Stimulated activated CD4-positive, alpha-beta T cell treated with anti-CD3 and anti-CD28 coated beads, TNF-alpha, amount 100 ng/mL, for 48 hours (primary cell): ENCODE measurements at places on chromosomes 2 and 18.

- no peak for DNase-seq
Measured at GRCh38 chr2:44946372-44947027, 5.0 kb downstream of the SIX3 start.

GRCh38 chr2:39432701-39433100, 4.4 kb downstream of the MAP4K3 start:
- DNase-seq: no peak

DNA sequence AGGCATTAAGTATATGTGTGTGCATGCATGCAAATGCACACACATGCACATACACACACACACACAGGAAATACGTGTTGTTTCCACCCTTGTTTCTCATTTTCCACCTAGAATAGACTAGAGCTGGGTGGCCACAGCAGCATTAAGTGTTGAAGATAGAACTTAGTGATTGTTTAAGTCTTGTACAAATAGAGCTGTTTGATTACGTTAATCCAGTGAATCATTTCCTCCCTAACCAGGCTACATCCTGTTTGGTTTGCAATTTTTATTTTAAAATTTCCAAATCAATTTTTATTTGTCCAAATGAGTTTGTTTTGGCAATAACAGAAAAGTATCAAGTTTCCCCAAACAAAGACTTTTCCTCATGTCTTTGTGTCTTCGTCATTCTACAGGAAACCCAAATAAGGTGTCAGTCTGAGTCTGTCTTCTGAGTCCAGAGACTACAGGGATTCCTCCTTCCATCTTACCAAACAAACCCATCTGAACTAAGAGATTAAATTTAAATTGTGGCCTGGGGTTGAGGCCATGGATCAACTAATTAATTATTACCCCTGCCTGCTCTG, 74.6 kb upstream of the GALNT5 start:
- DNase-seq: no peak

DNA sequence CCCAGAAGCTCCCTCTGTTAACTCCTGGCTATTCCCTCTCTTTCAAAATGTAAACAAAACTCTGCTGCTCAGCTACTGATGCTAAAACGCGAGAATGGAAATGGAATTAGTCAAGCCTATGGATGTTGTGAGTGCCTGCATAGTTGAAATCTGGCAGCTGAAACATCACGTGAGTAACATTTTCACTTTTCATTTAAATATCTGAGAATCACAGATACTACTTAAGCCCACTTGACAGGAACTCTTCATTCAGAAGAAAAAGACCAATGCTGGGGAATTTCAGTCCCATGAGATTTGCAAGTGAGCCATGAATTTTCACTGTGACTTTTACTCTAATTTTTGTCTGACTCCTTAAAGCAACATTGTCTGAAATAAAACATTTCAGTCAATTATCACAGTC, 215.3 kb upstream of the SESTD1 start:
- DNase-seq: no peak

DNA sequence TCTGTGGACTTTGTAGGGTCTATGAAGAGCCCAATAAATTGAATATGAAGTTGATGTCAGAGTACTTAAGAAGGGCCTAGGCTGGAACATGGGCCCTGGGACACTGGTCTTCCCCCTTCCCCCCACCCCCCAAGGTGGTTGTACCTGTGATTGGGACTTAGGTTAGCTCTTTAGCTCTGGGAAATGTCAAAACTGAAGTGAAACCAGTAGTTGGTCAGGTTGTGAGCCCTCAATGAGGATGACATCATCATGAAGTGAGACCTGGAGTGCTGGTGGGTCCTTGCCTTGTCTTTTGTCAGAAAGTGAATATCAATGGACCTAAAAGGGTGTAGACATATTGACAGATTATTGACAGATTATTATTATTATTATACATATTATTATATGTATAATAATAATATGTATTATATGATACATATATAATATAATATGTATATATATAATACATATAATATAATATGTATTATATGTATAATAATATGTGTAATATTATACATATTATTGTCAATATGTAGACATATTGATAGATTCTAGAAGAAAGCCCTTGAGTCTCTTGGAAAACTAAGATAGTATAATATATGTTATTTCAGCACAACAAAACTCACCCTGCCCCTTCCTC, 5.4 kb downstream of the MARS2 start:
- DNase-seq: no peak

DNA sequence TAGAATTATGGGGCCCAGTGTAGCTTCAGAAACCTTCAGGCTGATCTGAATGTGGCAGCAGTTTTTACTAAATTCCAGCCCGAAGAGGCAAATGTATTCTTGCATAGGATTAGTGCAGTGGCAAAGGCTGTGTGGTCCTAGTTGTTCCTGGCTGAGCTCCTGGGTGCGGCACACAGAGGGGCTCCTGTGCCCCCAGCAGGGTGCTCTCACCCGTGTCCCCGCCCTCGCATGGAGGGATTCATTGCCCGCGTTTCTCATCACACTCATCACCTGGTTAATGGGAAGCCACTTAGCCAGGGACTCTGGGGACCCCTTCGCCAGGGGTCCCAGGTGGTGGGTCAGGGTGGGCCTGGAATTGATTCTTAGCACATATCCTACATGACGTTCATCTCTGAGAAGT, 3.9 kb downstream of the KCNG2 start:
- DNase-seq: no peak

DNA sequence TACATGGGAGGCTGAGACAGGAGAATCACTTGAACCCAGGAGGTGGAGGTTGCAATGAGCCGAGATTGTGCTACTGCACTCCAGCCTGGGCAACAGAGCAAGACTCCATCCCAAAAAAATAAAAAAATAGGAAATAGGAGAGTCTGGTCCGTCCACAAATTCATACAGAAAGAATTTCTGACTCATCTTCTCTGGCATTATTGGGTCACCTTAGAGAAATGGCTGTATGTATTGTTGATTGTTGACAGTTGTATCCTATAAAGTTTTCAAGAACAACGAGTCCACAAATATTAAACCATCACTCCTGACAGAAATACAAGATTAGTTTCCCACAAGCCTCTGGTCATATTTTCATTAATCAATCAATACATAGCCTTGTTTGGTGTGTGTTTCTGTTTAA, 20.4 kb downstream of the RBM43 start:
- DNase-seq: no peak

GRCh38 chr2:231094736-231095346, 30.0 kb downstream of the HTR2B start:
- DNase-seq: no peak

DNA sequence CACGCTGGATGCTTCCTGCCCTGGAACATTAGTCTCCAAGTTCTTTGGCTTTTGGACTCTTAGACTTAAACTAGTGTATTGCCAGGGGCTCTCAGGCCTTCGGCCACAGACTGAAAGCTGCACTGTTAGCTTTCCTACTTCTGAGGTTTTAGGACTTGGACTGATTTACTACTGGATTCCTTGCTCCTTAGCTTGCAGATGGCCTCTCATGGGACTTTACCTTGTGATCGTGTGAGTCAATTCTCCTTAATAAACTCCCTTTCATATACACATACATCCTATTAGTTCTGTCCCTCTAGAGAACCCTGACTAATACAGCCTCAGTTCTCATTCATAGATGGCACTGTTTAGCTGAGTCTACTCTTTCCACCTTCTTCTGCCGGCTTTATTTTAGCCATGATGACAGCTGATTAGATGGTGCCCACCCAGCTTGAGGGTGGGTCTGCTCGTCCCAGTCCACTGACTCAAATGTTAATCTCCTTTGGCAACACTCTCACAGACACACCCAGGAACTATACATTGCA, 389.1 kb downstream of the NYAP2 start:
- DNase-seq: no peak

DNA sequence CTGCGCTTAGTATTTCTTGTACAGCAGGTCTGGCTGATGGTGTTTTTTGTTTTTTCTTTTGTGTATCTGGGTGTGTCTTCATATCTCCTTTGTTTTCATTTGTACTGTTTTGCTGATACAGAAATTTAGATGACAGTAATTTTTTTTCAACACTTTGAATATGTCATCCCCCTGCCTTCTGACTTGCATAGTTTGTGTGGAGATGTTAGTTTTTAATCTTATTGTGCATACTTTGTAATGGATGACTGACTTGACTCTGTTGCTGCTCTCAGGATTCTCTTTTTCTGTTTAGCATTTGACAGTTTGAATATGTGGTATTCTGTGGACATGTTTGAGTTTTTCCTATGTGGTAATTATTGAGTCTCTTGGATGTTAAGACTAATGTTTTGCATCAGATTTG, 161.3 kb downstream of the ZNF407 start:
- DNase-seq: no peak

GRCh38 chr2:236689981-236690380, 120.4 kb downstream of the ACKR3 start:
- no peak for DNase-seq

DNA sequence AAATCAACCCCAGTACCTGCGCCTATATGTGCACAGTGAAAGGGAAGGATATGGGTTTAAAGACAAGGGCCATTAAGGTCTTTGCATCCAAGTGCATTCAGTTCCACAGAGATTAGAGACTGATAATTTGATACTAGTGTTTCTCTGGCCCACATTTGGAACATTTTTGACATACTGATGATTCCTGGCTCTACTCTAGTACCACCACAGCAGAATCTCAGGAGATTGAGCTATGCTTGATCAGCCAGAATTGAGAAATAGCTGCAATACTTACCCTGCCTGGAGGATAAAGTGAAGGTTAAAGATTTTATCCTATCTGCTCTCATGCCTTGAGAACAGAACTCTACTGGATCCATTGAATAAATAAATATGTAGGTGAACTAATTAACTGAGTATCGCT, 1267.8 kb downstream of the SUCLG1 start:
- no peak for DNase-seq

GRCh38 chr2:119464981-119465380, 33.3 kb downstream of the TMEM37 start:
- DNase-seq: no peak

GRCh38 chr18:73009691-73010090, 141.9 kb upstream of the NETO1 start:
- no peak for DNase-seq

DNA sequence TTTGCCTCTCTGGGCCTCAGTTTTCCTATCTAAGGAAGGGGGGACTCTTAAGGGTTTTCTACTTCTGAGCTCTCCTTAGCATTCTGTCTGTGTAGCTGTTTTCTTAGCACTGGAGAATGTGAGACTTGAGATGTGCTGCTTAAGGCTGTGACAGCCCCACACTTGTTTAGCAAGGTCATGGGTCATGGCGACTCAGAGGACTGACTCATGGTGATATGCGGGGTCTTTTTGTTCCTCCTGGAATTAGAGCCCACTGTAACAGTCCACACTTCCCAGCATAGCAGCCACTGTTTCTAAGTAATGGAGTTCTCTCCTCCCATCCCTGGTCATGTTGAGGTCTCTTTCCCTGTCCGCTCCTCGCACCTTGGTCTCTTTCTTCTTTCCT, 4.1 kb upstream of the LPIN1 start:
- no peak for DNase-seq

GRCh38 chr2:28390746-28391563, 1.7 kb upstream of the FOSL2 start:
- DNase-seq: no peak

GRCh38 chr2:239310401-239311061, 90.3 kb downstream of the HDAC4 start:
- DNase-seq: no peak

- no peak for DNase-seq
Measured at GRCh38 chr18:10099539-10100140, 185.8 kb downstream of the VAPA start.

DNA sequence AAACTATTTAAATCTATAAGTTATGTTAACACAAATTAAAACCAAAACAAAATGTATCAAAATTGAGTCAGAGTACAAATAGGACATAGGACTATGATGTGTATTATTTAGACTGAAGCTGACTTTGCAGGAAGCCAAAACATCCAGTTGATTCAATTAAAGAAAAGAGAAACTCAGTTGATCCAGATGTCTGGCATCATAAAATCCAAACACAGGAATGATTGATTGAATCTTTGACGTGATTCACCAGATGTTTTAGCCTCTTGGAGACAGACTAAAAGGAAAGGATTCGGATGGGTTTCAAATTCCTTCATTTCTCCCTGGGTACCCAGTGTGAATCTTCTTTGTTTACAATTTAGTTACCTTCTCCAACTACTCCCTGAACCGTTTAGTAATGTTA, 272.9 kb downstream of the IRS1 start:
- DNase-seq: no peak

- DNase-seq: no peak
Measured at GRCh38 chr2:15809404-15809803, 130.9 kb upstream of the MYCN start.

GRCh38 chr18:45951016-45951714, 16.0 kb downstream of the EPG5 start:
- DNase-seq: no peak

DNA sequence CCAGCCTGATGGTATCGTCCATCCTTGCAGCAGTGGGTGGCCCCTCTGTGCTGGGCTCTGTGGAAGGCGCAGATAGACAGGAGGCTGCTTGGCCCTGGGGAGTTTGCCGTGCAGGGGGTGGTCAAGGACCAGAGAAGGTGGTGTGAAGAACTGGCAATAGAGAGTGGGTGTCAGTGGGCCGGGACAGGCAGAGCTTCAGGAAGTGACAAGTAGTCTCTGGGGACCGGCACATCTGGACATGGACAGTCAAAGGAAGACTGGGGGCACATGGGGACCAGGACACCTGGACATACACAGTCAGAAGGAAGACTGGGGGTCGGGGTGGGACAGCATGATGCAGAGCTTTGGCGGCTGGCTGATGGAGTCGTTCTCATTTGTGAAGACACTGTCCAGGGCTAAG, 335.9 kb downstream of the AGAP1 start:
- no peak for DNase-seq

- DNase-seq: no peak
Measured at GRCh38 chr2:131152074-131152473, 46.9 kb downstream of the PLEKHB2 start.

DNA sequence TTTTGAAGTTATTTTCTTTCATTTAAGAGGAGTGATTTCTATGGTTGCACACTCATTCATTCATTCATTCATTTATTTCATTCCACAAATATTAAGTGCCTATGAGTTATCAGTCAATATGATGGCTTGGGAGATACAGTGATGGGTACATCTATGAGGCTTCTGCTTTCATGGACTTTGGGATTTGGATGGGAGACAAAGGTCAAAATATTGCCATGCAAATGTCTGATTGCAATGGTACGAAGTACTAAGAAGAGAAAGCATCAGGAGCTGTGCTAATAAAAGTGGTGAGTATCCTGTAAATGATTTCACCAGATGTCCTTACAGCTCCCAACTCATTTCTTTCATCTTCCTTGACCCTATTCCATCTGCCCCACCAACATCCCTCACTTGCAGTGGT, 174.4 kb upstream of the MEX3C start:
- no peak for DNase-seq
